Osteocyte (in vitro differentiated cells): ENCODE measurements at places on chromosomes 1 and 21.

- H3K36me3 ChIP-seq: peaks cover 16% of the 10 kb centered on the region
- no peaks in the 10 kb centered on the region for H3K4me1 ChIP-seq
- no peak for DNase-seq
- no peak overlapping the region for H3K27ac ChIP-seq
- no peaks in the 10 kb centered on the region for H3K27me3 ChIP-seq
Measured at GRCh38 chr1:23854568-23854967, 13.5 kb downstream of the FUCA1 start.

GRCh38 chr1:209227941-209228340 lies 355.6 kb upstream of the CAMK1G start:
- no peak for DNase-seq
- H3K4me3 ChIP-seq: no peak overlapping the region
- H3K27me3 ChIP-seq: no peaks in the 10 kb centered on the region
- no peaks in the 10 kb centered on the region for H3K36me3 ChIP-seq
- H3K4me1 ChIP-seq: no peaks in the 10 kb centered on the region

GRCh38 chr1:118201524-118201923 lies 16.5 kb upstream of the SPAG17 start:
- peaks cover 5% of the 10 kb centered on the region for H3K27me3 ChIP-seq
- no peak overlapping the region for H3K4me3 ChIP-seq
- no peak overlapping the region for H3K27ac ChIP-seq
- H3K4me1 ChIP-seq: no peaks in the 10 kb centered on the region
- H3K36me3 ChIP-seq: no peaks in the 10 kb centered on the region

DNA sequence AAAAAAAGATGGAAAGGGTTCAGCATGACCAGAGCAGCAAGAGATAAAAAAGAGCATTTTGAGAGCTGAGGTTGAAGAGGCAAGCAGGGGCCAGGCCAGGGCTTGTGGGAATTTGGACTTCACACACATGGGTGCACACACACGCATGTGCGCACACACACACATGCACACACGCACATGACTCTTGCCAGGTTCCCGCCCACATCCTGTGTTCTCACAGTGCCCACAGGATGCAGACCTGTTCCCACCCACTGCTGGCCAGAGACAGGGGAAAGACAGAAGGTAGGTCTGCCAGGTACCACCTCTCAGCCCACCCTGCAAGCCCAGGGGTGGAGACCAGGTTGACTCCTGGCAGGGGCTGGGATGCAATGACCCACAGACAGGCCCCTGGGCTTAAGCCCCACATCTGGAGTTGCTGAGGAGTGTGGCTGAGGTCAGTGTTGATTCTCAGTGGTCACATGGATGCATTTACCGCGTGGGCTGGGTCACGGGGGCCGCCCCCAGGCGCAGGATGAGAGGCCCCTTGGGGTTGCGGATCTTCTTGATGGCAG lies 4.4 kb downstream of the COL16A1 start:
- H3K4me1 ChIP-seq: peaks cover 60% of the 10 kb centered on the region
- DNase-seq: no peak
- no peak overlapping the region for H3K27ac ChIP-seq
- H3K36me3 ChIP-seq: peaks cover 10% of the 10 kb centered on the region
- H3K4me3 ChIP-seq: no peak overlapping the region

DNA sequence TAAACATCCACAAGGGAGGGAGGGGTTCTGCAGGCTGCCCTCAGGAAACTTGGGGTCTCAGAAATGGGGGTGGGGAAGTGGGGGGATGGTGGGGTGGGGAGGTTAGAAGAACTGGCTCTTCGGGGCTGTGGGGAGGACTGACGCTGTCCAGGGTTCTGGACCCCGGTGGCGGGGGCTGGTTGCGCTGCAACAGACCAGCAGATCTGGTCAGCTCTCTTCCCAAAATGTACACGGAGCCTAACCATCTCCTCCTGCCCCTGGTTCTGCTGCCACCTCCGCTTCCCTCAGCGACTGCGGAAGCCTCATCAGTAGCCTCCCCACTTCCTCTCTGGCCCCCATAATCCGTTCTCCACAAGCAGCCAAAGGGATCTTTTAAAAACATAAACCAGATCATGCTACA lies 29.3 kb upstream of the C1QA start:
- H3K27me3 ChIP-seq: peaks cover 60% of the 10 kb centered on the region
- DNase-seq: no peak
- no peaks in the 10 kb centered on the region for H3K4me1 ChIP-seq

- H3K36me3 ChIP-seq: no peaks in the 10 kb centered on the region
- peaks cover 18% of the 10 kb centered on the region for H3K4me1 ChIP-seq
- H3K27ac ChIP-seq: no peak overlapping the region
Measured at GRCh38 chr1:185375583-185375982, 58.5 kb upstream of the IVNS1ABP start.

- no peaks in the 10 kb centered on the region for H3K36me3 ChIP-seq
- no peaks in the 10 kb centered on the region for H3K4me1 ChIP-seq
- DNase-seq: no peak
- H3K27ac ChIP-seq: no peak overlapping the region
- H3K4me3 ChIP-seq: no peak overlapping the region
- no peaks in the 10 kb centered on the region for H3K27me3 ChIP-seq
Measured at GRCh38 chr1:84412316-84412942, 14.1 kb downstream of the DNASE2B start.
